ENCODE measurements at places on chromosomes 7 and 10.
A peak's percentile ranks its signal among the peaks of the same experiment; 100 is the strongest.

DNA sequence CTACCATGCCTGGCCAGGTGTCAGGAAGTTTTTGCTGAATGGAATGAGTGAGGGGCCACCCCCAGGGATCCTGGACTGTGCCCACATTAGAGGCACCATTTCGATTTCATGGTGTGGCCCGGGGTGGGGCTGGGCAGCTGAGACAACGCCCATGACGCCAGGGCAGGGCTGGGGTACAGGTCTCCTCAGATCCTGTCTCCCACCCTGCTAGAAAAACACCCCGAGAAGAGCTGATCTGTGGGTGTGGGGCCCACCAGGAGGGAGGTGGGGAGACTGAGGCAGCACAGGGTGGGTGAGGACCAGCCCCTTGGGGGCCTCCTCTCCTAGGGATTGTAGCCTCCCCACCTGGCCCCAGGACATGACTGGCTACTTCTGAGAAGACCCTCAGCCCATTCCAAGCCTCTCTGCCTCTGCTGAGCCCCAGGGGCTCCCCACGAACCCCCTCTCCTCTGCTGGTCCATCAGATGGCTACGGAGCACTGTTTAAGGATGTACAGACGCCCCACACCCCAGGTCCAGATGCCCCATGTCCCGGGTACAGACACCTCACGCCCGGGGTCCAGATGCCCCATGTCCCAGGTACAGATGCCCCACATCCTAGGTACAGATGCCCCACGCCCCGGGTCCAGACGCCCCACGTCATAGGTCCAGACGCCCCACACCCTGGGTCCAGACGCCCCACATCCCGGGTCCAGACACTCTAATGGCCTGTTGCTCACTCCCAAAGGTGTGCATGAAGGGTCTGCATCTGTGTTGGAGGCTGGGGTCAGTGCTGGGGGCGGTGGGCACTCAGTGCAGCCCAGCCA lies 99.4 kb downstream of the MICALL2 start:
- no peak for DNase-seq

DNA sequence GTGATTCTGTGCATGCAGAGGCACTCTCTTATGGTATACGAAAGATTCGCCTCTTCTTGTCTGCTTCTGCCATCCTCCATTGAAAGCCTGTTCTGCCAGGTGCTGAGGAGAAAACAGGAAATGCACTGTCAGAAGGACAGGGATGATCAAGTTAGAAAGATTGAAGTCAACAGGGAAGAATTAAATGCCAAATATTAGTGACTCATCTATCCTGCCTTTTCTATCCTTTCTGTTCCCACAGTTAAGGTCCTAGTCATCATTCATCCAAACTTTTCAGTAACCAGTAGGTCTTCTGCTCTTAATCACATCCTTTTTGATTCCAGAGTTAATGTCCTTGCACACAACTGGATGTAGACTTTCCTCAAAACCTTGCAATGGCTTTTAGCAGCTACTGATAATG lies 4.8 kb upstream of the ZNF783 start:
- DNase-seq = no peak

DNA sequence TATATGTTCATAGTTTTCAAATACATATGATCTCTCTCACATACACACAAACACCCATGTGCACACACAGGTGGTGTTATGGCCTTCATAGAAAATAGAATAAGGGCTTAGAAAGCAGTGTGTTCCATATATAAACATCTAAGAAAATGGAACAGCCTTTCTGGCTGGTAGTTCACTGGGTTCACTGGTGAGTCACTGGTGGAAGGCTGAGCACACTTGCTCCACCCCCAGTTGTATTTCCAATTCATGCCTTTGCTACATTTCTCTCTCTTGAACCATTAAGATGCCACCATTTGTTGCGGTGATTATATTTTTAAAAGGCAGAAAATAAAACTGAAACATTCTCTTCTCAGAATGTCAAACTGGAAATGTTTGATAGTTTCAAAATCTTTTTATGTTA lies 252.1 kb downstream of the GLI3 start:
- no peak for DNase-seq

GRCh38 chr10:132066812-132067211 lies 1.1 kb downstream of the JAKMIP3 start:
- DNase-seq = no peak

DNA sequence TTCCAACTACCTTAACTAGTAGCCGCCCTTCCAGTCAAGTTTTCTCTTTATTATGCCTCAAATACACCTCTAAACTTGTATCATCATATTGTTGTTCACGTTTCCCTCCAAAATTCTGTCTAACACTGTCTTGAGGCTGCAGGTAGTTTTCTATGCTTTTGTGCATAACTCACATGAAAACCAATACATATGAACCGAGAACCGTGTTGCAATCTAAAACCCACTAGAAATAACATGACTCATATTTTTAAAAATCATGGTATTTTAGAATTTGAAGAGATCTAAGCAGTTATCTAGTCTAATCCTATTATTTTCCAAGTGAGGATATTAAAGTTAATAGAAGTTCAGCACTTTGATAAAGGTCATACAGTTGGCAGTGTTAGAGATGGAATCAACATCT lies 18.2 kb downstream of the LIPF start:
- no peak for DNase-seq

GRCh38 chr10:33015761-33016547 lies 57.9 kb upstream of the ITGB1 start:
- peak; percentile 85 for DNase-seq

DNA sequence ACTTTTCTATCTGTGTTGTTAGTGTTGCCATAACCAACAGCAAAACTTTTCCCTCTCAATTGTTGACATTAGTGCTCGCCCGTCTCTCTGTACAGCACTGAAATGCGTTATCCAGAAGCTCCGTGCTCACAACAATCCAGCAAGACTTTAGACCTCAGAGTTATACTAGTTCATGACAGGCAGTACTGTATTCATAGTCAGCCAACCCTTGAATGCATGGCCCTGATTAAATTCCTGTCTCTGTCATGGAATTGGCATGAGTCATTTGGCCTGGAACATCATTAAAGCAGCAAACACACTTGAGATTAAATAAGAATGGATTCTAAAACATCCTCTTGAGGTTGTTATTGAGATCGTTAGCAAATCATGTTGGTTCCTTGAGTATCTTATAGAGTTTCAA lies 405.5 kb upstream of the C7orf33 start:
- DNase-seq = no peak

DNA sequence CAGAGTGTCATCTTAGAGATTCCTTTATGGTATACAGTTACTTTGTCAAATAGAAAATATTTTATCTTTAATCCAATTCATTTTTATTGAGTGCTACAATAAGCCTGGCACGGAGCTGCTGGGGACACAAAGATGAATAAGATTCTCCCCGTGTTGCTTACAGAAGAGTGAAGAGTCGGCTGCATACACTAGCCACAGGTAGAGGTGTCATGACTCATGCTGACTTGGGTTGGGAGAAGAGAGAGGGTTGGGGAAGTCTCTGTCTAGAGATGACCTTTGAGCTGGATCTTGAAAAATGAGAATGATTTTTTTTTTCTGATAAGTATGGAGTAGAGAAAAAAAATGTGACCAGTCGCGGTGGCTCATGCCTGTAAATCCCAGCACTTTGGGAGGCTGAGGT lies 289.9 kb upstream of the CELF2 start:
- no peak for DNase-seq

- DNase-seq = no peak
These were observed 736 bp downstream of the MINDY4 start for GRCh38 chr7:30771880-30772425.

DNA sequence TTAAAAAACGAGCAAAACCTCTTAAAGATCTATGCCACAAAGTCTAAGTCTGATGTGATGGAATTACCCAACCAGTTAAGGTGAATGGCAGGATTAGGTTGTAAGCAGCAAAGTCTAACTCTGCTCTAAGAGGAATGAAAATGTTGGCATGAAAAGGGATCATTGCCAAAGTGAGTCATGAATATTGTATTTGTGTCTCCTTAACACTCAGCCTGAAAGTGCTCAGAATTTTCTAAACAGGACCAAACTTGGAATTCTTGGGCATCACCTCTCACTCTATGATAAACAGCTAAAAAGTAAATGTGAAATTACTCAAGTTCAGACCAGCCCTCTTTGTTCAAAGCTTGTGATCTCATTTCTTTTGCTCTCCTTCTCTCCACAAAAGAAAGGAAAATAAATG lies 27.0 kb downstream of the PPP1R3A start:
- no peak for DNase-seq

- no peak for DNase-seq
These were observed 121.0 kb downstream of the NEURL1 start for GRCh38 chr10:103614306-103615158.

GRCh38 chr7:157854066-157854891 lies 517.5 kb downstream of the DNAJB6 start:
- no peak for DNase-seq

DNA sequence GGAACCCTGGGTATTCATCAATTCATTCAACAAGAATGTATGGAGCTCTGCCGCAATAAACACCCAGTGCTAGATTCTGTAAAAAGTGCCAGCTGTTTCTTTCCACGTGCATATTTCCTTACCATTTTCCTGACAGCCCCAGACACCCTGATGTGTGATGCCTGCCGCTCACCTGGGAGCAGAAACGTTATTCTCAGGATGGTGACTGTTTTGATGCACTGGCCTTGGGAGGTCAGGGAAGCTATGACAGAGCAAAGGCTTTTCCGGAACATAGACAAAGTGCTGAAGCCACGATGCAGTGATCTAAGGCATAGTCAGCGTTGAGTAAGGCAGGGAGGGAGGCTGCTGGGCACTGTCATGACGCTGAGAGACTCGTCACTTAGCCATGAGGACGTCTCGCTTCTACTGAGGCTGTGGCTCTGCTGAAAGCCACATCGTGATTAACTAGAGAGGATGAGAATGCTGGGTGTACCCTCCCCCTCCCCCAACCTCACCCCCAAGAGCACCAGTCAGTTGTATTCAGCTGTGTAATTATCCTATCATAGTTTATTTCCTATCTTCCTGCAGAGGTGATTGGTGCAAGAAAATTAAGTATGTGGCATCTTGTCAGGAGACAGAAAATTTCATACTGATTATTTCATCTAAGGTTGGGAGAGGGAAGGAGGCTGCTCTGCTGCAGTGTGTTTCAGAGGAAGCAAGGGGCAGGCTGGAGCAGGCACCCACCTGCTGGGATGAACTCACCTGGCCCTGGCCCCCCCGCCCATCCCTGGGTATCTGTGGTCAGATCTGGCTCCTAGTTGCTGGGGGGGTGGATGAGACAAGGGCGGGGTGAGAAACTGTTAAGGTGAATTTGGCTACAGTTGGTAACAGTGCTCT lies 48.8 kb upstream of the SMNDC1 start:
- DNase-seq = no peak

- peak; percentile 52 for DNase-seq
These were observed 852 bp upstream of the KLF6 start for GRCh38 chr10:3785851-3786271.

DNA sequence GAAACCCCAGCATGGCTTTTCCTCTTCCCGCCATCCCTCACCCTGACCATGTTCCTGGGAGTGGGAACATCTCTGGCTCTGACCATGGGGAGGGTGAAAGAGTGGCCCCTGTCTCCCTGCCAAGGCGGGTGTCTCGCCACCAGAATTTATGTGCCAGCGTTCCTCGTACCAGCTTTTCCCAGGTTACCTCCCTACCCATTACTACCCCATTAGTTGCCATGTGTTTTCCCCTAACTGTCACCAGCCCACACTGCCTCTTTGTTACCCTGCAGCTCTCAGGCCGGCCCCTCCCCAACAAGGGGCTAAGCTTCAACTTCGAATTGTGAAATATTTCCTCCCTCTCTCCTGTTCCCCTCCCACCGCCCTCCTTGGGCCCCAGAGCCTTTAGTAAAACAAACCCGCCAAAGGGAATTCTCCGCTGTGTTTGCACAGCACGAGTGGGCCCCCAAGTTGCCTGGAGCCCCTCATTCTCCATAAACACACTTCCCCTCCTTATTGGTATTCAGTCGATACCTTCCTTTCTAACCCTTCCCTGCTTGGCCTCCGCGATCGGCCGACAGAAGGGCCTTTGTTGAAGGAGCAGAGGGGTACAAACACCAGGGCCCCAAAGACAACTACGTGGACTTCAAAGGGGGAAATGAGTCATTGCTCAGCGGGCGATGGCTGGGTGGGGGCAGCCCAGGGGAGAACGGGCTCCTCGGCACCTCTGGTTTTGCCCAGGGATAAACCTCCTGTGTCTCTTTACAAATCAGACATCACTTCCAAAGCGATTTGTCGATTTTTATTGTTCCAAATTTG lies 45.5 kb downstream of the SLIT1 start:
- no peak for DNase-seq

DNA sequence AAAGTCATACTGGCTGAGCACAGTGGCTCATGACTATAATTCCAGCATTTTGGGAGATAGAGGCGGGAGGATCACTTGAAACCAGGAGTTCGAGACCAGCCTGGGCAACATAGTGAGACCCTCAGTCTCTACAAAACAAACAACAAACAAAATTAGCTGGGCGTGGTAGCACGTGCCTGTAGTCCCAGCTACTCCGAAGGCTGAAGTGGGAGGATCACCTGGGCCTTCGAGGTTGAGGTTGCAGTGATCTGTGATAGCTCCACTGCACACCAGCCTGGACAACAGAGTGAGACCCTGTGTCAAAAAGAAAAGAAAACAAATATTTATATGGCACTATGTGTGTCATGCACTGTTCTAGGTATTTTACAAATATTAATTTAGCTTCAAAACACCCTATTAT lies 94.3 kb downstream of the DNMBP start:
- no peak for DNase-seq

- no peak for DNase-seq
These were observed 24.0 kb downstream of the BZW2 start for GRCh38 chr7:16670021-16670420.

GRCh38 chr10:26423722-26424121 lies 14.4 kb upstream of the APBB1IP start:
- no peak for DNase-seq

- DNase-seq = peak; percentile 74
These were observed 103.1 kb upstream of the APBB1IP start for GRCh38 chr10:26334932-26335573.

DNA sequence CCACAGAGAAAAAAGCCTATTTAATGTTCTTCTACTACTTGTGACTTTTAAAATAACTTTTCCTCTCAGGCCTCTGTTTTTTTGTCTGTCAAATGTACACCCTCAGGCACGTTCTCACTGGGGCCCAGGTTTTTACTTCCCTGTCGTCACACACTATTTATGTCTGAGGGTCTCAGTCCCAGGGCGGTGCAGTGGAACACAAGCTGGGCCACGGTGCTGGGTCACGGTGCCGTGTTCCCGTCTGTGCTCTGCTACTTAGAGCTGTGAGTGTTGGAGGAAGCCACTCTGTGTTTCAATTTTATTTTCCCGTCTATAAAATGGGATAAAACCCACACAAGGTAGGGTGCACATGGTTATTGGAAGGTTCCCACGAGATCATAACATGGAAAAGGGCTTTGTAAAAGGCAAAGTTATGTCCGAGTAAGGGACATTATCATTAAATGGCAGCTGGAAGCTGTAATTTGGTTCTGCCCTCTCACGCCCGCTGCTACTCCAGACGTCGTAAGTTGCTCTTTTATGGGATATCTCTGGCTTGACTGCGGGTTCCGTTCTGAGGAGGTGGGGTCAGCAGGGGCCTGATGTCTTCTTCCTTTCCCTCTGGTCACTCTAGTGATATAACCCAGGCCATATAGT lies 25.2 kb downstream of the ZNF775 start:
- no peak for DNase-seq

DNA sequence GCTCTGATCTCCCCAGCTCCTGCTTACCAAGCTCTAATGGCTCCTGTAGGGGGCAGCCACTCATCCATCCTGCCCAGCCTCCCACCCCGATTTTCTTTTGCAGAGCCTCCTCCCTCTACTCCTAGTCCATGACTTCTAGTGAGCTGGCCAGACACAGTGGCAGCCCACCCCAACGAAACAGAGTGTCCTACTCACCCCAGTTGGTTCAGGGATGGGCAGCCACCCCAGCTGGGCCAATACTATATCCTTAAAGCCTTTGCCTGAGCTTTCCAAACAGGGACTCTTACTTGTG lies 77.1 kb downstream of the GRID1 start:
- peak; percentile 7 for DNase-seq

GRCh38 chr7:123724817-123725253 lies 24.0 kb downstream of the WASL start:
- no peak for DNase-seq
